ENCODE measurements at places on chromosomes 13 and 19.
A peak's percentile ranks its signal among the peaks of the same experiment; 100 is the strongest.

DNA sequence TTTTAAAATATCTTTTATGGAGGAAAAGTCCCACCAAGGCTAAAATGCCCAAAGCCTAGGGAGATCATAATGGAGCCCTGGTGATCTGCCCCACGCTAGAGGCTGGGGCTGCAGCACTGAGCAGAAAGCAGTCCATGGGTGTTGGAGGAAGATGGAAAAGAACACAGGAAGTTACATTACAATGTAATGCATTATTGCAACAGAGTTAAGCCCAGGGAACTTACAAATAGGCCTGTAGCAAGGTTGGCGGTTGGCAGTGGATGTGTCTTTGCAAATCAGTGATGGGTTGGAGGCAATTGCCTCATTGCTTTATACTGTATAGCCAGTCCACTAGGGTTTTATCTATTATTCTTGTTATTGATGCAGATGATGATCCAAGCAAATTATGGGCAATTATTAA is 399.9 kb downstream of the NDFIP2 start:
- peak; percentile 53 for DNase-seq

DNA sequence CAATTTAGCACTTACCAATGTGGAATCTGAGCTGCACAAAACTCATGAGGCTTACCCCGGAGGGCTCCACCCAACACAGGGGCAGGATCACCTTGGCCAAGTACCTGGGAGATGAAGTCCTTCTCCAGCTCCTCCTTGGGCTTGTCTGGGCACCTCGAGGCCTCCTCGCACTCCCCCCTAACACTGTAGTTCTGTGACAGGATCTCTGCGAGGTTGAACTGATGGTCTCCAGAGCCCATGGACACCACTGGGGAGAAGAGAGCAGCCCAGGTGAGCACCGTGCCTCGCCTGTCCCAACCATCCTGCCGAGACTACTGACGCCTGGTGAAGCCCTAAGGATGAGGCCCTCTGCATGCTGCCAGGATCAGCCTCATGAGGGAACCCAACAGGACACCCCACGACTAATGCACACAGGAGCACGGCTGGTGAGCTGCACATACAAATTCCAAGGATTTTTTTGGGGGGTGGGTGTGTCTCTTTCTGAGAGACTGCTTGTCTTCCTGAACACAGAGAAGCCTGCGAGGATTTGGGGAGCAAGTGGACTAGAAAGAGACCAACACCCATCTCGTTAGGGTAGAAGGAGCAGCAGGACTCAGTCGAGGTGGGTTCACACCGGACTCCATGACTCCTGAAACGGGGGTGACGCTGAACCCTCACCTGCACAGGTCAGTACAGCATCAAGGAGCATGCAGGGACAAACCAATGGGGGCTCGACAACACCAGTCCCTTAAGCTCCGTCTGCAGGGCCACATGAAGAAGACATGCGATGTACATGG is 10.1 kb downstream of the MIER2 start:
- no peak for DNase-seq

DNA sequence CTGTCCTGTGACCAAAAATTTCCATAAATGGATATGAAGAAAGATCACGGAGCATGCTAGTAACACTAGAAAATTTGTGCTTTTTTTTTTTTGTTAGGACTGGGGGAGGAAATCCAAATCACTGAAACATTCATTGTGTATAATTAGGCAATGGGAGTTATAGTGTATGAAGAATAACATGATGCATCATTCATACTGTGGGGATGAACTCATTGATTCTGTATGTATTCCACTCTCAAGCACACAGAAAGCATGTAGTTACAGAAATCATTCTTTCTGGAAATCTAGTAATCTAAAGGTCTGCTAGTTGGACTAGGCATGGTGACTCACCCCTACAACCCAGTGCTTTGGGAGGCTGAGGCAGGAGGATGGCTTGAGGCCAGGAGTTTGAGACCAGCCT is 749.7 kb downstream of the DIAPH3 start:
- no peak for DNase-seq

DNA sequence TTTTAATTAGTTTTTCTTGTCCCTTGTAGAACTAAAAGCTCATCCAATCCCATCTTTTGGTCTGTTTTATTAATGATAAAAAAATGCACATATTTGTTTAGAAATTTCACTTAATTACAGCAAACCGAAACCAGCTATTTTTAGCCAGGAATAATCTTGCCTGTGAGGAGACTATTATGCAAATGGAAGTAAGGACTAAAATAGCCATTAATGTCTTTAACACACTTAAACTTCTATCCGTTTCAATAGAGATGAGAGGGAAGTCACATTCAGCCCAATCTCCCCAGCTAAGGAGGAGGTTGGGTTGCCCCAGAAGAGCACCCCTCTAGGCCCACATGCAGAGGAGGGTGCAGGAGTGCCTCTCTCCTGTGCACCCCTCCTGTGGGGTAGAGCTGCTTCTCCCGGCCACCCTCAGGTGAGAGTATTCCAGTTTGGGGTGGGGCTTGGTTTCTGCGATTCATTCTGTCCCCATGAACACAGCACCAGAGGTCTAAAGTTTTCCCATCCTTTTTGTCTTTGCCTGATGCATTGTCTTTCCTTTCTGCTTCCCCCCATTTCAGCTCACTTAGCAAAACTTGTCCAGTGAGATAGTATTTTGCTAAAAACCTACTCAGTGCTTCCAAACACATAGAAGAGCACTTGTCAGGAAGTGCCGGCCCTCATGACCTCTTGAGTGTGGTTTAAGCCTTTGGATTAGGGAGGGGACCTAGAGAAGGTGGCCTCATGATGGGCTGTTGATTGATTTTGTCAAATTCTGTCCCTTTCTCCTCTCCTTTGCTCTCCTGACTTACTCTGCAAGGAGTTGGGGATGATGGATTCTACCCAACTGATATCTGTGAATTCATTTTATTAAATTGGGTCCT is 28.2 kb downstream of the FGF9 start:
- no peak for DNase-seq

DNA sequence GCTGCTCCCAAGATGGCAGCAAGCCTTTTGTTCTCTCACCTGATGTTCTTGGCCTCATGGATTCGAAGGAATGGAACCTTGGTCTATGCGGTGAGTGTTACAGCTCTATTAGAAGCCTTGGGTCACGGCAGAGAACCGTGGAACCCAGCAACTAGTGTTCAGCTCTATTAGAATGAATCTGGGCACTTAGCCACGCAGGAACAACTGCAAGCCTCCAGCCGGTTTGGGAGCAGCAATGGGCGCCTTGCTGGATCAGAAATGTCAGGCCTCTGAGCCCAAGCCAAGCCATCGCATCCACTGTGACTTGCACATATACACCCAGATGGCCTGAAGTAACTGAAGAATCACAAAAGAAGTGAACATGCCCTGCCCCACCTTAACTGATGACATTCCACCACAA is 1100.7 kb upstream of the PRR20A start:
- DNase-seq = no peak
